ENCODE measurements at places on chromosomes 6 and 20.
A peak's percentile ranks its signal among the peaks of the same experiment; 100 is the strongest.

DNA sequence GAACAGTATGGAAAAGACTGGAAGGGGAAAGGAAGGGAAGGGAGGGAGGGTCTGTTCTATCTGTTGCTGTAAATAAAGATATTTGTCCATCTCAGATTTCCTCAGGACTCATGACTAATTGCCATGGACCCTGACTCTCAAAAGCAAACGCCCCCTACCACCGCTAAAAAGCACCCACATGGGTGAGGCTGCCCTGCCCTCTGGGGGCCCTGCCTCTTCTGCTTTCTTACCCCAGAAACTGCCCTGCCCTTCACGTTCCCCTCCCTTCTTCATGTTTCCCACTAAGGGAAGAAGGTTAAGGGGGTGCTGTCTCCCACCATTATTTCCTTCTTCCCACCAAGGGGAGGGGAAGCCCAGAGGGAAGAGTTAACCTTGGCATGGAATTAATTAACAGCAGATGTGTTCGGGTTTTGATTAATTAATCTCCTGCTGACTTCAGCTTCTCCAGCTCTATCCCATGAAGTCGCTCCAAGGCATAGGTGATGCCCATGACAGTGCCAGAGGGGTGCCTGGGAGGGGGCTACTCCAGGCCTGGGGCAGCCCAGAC lies 16.0 kb downstream of the MDFI start:
- DNase-seq: no peak

DNA sequence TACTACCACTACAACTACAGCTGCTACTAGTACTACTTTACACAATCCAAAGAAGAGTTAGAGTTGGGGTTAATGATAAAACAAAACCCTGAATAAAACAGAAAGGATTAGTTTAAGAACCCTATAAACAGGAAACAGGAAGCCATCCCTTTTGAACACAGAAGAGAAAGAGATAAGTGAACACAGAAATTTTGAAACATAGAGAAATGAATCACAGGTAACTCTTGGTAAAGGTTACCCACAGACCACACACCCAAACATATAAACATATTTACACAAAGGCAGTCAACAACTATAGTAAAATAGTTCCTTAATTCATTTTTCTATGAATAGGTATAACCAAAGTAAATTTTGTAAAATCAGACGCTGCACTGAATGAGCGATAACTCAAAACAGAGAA lies 98.1 kb downstream of the RNGTT start:
- DNase-seq: no peak

DNA sequence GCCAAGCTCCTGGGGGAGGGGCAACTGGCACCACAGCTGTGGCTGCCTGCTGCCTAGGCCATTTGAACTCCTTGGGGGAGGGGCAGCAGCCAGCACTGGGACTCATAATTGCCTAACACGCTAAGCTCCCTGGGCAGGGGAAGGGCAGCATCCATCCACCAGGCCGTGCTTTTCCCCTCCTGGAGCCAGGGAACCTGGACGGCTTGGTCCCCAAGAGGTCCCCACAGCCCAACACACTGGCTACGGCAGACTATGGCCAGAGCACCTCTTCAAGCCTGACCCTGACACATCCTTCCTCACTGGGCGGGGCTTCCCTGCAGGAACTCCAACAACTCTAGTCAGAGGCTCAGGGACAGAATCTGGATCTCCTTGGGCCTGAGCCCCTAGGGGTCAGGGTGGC lies 269.4 kb downstream of the RNF144B start:
- no peak for DNase-seq

GRCh38 chr20:58071298-58071697 lies 157.2 kb downstream of the ANKRD60 start:
- no peak for DNase-seq

DNA sequence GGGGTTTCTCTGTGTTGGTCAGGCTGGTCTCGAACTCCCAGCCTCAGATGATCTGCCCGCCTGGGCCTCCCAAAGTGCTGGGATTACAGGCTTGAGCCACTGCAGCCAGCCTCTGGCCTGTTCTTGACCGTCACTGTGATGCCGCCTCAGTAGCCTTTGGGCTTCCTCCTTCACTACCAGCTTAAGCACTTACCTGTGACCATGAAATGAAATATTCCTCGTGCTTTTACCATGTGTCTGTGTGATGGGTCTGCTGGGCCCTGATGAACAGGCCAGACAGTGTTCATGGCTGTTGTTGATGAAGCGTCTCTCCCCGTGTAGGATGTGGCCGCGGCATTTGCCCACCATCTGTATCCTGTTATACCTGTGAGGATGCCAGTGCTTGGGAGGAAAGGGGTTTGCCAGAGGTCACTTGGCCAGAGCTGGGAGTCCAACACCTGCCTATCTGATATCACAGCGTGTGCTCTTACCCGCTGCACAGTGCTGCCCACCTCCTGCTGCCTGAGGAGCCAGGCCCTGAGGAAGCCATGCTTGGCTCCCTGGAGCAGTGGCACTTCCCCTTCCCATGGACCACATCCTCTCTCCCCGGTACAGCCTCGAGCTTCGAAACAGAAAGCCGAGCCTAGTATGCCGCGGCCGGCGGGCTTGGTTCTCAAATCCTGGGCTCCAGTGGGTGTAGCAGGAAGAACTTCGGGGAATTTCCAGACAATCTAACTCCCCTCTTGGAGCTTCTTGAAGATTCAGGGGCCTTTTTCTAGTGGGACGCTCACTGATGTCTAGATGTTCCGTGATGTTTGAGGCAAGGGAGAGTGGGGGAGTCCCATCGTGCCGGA lies 167.9 kb downstream of the ZDHHC14 start:
- DNase-seq: no peak

GRCh38 chr20:32449890-32450401 lies 91.8 kb downstream of the ASXL1 start:
- DNase-seq: peak; percentile 29

DNA sequence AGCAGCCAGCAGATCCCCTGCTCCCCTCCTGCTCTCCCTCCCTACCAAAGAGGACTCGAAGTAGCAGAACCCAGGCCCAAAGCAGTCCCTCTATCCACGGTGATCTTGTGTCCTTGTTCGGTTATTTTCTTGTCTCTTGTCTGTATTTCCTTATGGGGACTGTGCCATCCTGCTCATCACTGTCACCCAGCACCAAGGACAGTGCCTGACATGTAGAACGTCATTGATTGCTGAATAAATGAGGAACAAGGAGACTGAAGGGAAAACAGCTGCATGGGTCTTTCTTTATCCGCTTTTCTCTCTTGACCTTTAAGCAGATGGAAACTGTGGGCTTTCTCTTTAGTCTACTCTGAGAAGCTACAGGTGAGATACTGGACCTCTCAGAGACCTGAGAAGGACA lies 29.4 kb upstream of the ZNF831 start:
- no peak for DNase-seq

- no peak for DNase-seq
These were observed 54.0 kb upstream of the TBXT start for GRCh38 chr6:166221636-166222035.

DNA sequence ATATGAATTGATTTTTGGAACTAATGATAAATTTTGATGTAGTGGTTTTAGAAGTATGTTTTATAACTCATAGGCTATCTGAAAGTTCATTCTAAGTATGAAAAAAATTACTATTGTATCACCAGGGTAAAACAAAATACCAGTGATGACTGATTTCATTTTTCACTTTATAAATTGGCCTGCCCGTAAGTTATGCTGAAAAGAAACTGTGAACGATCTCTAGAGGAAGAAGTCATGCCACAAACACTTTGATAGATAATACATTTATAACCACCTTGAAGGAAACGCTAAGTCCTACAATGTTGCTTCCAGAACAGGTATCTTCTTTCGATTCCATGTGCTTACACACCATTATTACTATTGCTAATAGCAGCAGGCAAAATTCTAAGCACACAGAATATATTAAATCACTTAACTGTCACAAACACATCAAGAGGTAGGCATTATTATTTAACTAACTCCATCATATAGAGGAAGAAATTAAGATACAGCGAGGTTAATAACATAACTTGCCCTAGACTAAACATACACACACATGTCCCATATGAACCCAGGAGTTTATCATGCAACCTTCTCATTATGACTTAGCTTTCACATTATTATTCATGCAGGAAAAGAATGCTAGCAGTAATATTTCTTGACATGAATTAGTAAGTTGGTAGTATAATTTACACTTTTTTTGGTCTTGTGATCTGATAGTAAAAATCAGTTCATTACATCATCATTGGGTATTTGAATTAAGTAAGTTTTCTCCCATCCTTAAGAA lies 44.7 kb downstream of the RGS17 start:
- no peak for DNase-seq

GRCh38 chr6:38861926-38862401 lies 146.9 kb downstream of the DNAH8 start:
- DNase-seq: peak; percentile 72

GRCh38 chr20:34246126-34246626 lies 5.0 kb downstream of the ASIP start:
- no peak for DNase-seq

GRCh38 chr6:162962093-162962492 lies 234.3 kb downstream of the PACRG start:
- DNase-seq: peak; percentile 9

DNA sequence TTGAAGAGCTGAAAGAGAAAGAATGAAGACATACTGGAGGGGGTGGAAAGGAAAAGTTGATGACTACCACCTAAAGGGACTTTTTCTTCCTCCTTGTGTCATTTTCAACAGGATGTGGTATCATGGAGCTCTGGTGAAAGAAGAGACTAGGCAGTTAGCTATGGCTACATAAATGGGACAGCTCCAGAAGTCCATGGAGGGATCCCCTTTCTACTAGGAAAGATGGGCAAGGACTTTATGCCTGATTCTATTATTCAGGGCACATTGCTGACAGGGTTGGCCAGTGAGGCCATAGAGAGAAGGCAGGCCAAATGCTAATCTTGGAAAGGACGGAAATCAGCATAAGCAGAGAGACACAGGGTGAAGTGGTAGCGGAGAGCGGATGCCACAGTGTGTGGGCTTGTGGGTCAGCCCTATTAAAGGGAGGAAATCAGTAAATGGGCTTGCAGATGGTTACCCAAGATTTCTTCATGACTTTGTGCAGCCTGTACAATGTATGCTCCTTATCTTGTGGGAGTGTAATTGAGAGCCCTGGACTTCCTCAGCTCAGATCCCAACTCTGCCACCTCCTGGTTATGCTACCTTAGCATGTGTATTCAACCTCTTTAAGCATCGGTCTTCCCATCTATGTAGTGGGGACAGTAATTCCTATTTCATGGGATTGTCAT lies 77.4 kb upstream of the TMEM170B start:
- DNase-seq: peak; percentile 40

GRCh38 chr6:108492131-108492766 lies 68.5 kb upstream of the FOXO3 start:
- peak; percentile 64 for DNase-seq

DNA sequence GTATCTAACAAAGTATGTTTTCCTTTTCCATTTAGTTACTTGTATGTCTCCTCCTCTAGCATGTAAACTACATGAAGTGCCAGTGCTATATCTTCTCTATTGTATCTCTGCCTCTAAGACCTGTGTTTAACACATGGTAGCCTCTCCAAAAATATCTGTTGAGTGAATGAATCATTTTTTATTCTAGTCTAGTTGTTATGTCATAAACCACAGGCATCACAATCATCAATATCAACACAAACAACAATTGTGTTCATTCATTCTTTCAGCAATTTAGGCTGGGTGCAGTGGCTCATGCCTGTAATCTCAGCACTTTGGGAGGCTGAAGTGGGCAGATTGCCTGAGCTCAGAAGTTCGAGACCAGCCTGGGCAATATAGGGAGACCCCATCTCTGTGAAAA lies 111.6 kb upstream of the EYA4 start:
- DNase-seq: no peak

- DNase-seq: no peak
These were observed 15.1 kb upstream of the CCR6 start for GRCh38 chr6:167107787-167108186.

DNA sequence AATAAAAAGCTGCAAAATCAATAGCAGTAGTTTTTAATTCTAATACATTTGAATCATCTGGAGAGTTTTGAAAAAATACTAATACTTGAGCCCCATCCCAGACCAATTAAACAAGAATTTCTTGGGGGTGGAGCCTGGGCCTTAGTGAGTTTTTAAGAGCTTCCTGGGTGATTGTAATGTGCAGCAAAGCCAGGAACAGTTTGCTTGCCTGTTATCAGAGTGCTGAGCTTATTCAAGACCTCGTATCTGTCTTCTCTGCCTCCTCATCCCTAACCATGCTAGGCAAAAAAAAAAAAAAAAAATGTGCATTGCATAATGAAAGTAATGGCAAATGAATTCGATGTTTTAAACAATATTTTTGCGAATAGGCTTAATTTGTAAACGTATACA lies 36.4 kb upstream of the MYB start:
- no peak for DNase-seq

DNA sequence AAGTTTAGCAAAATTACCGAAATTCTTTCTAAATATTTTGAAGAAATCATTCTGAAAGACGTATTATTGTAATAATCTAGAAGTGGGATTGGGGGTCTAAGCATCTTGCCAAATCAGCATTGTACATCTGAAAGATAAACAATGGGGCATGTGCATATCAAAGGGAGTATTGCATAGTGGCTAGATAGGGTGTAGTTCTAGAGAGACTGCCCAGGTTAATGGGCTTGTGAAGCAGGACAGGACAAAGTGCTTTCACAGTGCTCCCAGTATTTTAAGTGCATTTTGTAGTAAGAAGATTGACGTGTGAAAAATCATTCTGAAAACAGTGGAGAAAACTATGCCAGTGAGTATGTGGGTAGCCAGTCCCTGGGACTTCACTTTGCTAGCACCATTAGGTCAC lies 236.8 kb downstream of the ZFAND3 start:
- no peak for DNase-seq

DNA sequence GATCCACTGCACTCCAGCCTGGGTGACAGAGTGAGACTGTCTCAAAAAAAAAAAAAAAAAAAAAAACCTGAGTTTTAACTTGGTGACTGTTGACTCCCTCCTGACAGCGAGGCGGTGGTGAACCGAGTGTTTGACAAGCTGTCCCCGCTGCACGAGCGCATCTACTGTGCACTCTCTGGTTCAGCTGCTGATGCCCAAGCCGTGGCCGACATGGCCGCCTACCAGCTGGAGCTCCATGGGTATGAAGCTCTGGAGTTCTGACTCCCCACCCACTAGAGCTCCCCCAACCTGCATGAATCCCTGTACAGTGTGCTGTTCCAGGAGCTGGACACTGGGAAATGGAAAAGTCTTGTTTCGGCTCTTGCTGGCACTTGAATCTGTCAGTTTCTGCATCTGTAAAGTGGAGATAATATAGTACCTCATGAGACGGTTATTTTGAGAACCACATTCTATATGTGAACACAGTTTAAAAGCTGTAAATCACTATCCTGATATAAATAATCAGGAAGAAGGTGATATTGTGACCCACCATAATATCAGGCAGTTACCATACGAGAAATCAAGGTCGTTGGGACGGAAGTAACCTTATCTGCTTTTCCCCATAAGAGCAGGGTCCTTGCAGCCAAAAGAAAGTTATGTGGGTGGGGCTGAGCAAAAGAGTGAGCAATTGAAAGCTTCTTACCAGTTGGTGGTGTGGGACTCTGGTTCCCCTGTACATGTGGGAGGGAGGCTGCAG lies 3.3 kb downstream of the PSMB9 start:
- DNase-seq: no peak

Measured in epithelial cell of esophagus (primary cell).